T-helper 9 cell (primary cell): ENCODE measurements at places on chromosomes 11 and 22.
A peak's percentile ranks its signal among the peaks of the same experiment; 100 is the strongest.

- no peak for DNase-seq
Measured at GRCh38 chr11:104968856-104969776, 742 bp upstream of the CASP4 start.

- DNase-seq: no peak
Measured at GRCh38 chr11:36363361-36364268, 67.5 kb downstream of the PRR5L start.

GRCh38 chr22:46914916-46915894, 152.8 kb downstream of the TBC1D22A start:
- no peak for DNase-seq

- DNase-seq: no peak
Measured at GRCh38 chr11:68727783-68728182, 23.5 kb downstream of the TESMIN start.

GRCh38 chr22:29450222-29450621, 11.8 kb downstream of the RFPL1 start:
- DNase-seq: no peak

DNA sequence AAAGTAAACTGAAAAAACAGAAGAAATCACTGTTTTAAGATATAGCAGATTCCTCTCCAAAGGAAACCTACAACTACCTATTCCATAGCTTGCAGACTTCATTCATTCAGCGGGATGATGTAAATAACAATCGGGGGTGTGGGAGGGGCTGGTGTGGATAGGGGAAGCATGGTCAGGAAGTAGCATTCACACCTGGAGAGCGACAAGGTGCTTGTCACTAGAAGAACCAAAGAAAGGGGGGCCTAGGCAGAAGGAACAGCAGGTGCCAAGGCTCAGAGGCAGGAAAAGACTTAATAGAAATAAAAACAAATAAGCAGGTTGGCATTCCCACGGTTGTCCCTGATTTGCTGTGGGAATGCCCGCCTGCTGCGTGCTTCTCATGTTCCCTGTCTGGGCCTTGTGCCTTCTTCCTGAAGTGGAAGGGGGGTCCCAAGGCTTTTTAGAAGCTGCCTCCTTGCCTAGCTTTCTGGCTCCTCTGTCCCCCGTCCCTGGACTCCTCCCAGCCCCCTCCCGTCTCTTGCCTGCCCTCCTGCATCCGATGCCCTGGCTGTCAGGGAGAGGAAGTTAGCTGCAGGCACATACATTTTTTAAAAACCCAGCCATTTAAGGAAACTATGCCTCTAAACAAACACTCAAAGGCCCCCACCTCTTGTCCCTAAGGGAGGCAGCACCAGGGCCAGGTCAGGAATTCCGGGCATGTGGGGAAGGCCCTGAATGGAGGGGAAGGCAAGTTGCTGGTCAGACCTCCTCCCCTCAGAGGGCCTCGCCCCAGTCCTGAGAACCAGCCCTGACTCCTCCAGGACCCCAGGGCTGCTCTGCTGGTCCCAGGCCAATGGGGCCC, 54.7 kb upstream of the PRDM11 start:
- DNase-seq: no peak

- DNase-seq: no peak
Measured at GRCh38 chr11:120336641-120337354, 585 bp downstream of the ARHGEF12 start.

- DNase-seq: no peak
Measured at GRCh38 chr11:83068568-83068967, 3.1 kb downstream of the RAB30 start.

GRCh38 chr22:25147642-25147928, 52.1 kb upstream of the CRYBB3 start:
- no peak for DNase-seq

DNA sequence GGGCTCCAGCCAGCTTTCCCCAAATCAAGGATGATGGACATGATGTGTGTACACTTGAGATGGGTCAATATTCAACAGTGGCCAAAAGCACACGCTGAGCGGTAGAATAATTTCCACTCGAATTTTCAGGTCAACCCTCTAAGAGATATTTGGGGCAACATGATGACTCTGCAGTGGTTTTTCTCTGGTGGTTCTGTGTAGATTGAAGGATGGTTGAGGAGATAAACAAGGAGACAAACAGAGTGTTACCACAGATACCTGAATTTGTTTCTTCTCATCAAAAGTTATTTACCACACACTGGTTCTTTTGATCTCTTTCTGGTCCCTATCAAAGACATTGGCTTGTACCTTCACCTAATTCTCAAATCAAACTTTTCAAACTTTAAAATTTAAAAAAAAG, 242.0 kb downstream of the ETS1 start:
- no peak for DNase-seq

DNA sequence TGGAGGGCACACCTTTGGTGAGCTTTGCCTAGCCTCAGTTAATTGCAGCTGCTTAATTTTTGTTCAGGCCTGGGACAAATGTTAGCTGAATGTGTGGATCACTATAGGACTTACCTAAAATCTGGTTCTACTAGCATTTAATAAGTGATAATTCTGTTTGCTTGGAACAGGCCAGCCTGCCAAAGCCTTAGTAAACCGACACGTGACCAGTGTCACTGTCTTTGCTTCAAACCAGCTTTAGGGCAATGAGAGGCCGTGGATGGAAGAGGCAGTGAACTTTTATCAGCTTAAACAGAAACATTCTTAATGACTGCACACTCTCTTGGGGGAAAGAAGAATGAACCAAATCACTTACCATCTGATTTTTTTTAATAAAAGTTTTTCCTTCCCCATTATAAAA, 10.8 kb downstream of the PARVA start:
- no peak for DNase-seq

DNA sequence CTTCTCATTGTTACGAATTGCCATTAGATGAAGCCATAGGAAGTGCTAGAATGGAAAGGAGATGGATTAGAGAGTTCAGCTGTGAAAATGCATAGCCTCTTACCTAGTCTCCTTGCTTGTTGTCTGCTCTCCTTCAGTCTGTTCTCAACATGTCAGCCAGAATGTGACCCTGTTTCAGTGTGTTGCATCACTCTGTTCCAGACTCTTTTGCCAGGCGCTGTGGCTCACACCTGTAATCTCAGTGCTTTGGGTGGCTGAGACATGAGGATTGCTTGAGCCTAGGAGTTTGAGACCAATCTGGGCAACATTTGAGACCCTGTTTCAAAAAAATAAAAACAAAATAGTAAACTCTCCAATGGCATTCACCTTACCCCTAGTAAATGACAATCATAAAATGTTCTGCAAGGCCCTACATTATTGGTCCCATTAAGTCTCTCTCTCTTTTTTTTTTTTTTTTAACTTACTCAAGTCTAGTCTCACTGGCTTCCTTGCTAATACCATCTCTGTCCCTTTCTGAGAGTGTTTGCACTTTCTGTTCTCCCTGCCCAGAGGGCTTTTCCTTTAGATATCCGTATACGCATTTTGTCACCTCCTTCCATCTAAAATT, 39.4 kb downstream of the CYP2R1 start:
- no peak for DNase-seq

- DNase-seq: peak; percentile 8
Measured at GRCh38 chr11:20353829-20354434, 9.6 kb upstream of the HTATIP2 start.

DNA sequence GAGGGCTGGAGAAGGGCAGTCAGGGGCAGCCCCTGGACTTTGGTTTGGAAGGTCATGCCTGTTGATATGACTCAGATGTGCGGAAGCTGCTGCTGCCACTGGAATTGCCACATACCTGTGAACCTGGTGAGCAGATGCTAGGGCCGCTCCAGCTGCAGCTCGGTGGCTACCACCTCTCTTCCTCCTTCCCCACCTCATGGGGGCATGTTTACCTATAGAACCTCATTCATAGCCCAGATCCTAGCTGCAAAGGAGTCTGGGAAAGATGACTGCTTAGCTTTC, 17.5 kb upstream of the TSPAN18 start:
- no peak for DNase-seq

DNA sequence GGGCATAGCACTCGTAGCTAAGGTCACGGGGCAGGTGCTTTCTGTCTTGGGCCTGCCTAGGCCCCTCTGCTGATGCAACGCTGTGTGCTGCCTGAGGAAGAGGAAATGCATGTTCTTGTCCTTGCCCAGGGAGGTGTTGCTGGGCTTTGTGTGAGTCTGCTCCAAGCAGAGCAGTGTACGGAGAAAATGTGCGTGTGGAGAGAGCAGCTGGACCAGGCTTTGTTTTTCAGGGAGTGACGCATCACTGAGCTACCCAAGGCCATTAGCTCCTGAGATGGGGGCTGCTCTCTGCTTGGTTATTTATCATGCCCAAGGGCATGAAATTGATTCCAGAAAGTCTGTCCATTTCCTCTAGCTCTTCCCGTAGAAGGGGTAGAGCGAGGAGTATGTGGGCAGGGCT, 82.9 kb upstream of the THY1 start:
- DNase-seq: no peak

- peak; percentile 56 for DNase-seq
Measured at GRCh38 chr11:3840870-3841425, at the start of gene RHOG. RHOG (minus strand) TSS chr11:3840959; CDS start chr11:3828138, 12,821 bp downstream.
